Stimulated activated CD8-positive, alpha-beta memory T cell treated with anti-CD3 and anti-CD28 coated beads, Interleukin-15, amount 100 ng/mL, for 48 hours (primary cell): ENCODE measurements at places on chromosomes 1 and 21.
A peak's percentile ranks its signal among the peaks of the same experiment; 100 is the strongest.

DNA sequence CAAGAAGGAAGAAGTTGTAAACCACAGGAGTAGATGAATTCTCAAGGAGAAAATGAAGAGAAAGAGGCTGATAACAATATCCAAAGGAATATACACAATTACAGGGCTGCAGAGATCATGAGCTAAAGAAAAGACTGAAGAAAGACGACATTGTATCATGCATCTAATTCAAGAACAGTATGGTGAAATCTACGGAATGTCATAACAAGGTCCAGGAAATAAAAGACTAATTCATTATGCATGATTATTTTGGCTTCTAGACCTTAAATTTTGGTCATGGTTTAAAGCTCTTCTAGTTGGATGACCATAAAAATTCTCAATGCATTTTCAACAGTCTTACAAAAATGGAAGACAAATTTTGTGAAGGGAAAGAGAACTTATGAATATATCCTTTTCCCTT lies 71.7 kb downstream of the SH3GLB1 start:
- no peak for DNase-seq

- DNase-seq = no peak
Measured at GRCh38 chr1:179217943-179218507, 11.5 kb downstream of the ABL2 start.

- DNase-seq = no peak
Measured at GRCh38 chr1:151898519-151898991, 10.8 kb downstream of the THEM4 start.

GRCh38 chr1:240784776-240785175 lies 172.8 kb upstream of the GREM2 start:
- no peak for DNase-seq

DNA sequence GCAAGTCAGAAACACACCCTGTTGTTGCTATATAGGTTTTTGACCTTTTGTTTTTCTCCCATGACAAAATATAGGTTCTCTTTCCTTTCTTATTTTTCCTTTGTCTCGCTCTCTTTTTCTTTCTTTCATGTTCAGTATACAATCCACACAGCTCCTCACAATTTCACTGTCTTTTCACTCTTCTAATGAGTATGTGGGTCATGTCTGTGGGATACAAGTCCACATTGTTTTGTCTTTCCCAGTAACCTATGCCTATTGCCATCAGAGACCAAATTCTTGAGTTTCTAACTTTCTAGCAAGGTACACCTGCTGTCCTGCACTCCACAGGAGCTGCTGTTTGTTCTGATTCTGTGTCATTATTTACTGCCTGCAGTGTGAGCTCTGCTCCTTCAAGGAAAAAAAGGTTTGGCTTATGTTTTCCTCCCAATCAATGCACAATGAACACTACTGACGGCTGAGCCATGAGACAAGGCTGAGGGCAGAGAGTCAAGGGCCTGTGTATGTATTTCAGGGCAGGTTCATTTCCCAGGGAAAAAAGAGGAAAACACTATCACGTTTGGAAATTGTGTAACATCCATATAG lies 453.8 kb downstream of the NEGR1 start:
- DNase-seq = no peak

DNA sequence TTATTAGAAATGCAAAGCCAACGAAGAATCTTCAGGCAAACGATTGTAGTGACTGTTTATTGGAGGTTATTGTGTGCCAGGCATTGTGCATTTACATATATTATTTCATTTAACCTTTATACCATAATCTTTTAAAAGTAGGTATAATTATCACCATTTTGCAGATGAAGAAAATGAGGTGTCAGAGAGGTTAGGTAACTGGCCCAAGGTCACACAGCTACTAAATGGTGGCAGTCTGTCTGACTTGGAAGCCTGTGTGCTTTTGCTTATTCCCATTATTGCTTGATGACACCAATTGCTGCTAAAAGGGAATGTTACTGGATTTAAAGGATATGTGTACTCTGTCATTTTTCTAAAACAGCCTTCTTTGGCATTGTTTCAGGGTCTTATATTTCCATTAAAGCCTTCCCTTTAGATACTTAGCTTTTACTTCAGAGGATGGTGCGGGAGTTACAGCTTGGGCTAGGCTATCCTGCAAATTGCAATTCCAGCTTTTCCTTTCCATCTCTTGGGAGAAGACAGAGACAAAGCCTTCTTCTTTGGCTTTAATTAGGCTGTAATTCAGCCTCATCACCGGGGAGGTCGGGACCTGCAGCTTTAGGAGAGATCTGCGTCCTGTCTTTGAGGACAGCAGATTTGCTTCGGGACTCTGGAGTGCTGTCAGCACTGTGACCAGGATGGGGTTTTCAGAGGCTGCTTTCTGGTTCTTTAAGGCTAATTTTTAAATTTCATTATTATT lies 37.4 kb upstream of the ERRFI1 start:
- no peak for DNase-seq

DNA sequence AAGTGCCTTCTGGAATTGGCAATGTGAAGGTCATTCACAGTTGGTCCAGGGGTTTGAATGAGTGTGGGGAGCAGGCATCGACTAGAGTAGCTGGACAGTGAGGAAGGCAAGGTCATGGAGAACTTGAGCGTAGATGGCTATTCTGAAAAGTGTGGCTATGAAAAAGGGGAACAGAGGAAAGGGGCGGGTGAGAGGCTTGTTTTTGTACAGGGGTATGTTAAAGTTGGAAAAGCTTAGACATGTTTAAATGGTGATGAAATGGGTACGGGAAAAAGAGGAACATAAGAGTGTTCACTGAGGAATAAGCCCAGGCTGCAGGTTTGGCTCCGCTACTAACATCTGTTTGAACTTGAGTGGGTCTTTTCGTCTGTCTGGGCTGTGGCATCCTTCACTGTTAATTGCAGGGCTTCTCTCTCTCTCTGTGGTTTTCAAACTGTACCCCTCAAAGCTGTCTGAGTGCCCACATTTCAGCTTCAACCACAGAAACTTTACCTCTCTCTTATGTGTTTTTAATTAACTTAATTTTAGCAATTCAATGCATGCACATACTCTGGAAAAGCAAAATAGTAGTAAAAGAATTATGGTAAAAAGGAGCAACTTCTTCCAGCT lies 70.8 kb upstream of the COA6 start:
- no peak for DNase-seq

GRCh38 chr1:244854166-244854565 lies 10.2 kb downstream of the HNRNPU start:
- DNase-seq = no peak

DNA sequence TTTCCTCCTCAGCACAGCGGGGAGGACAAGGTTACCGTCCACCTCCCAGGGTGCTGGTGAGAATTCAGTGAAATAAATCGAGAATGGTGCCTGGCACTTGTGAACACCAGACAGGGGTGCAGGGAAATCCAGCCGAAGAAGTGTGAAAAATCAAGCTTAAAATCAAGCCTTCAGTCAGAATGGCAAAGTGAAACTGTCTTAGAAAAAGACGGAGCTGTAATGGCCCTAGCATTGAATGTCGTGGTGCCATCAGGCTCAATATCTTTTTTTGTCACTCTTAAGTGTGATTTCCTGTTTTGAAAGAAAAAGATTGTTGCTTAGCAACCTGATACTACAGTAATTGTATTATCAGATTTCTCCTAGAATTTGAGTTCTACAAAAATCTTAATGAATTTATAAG lies 22.1 kb downstream of the EDARADD start:
- no peak for DNase-seq

DNA sequence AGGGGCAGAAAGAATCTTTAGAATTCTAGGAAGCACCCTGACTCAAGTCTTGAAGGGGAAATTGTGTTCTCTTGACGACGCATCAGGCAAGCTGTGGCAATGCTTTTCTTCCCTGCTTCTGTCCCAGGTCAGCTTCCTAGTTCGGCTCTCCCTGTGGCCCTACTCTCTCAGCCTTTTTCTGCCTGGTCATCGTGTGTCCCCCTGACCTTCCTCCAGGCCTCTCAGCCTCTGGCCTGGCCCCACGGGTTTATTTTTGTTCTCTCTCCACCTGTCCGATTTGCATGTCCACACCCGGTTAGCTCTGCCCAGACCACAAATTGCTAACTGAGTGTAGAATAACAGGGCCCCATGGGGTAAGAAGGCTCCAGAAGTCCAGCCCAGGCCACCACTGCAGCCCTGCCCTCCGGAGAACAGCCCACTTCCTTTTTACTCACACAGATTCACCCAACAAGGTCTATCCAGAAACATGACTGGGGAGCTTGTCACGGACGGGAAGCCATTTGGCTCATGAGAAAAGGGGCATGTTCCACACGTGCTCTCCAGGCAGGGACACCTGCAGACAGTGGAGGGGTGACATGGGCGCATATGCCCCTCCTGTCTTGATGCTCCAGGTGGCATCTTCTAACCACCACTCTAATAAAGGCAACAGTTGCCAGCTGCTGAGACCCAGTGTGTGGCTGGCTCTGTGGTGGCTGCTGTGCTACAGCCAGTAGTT lies 9.8 kb downstream of the KCNN3 start:
- no peak for DNase-seq

- no peak for DNase-seq
Measured at GRCh38 chr1:229119876-229120275, 151.0 kb upstream of the RAB4A start.

DNA sequence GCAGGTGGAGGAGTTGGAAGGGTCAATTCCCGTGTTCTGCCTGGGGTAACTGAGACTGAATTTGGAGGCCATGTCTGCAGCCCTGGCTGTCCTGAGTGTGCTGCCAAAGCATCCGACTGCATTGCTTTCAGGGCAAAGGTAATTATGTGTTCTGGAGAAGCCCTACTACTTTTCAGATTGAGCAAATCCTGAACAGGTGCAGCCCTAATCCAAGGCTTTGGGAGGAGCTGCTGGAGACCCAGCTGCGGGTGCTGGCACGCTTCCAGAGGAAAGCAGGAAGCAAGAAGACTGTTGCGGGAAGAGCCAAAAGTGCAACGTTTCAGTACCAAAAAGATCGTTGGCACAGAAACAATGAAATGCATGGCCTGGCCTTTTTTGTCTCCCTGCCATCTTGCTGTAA lies 73.7 kb upstream of the NRIP1 start:
- no peak for DNase-seq

DNA sequence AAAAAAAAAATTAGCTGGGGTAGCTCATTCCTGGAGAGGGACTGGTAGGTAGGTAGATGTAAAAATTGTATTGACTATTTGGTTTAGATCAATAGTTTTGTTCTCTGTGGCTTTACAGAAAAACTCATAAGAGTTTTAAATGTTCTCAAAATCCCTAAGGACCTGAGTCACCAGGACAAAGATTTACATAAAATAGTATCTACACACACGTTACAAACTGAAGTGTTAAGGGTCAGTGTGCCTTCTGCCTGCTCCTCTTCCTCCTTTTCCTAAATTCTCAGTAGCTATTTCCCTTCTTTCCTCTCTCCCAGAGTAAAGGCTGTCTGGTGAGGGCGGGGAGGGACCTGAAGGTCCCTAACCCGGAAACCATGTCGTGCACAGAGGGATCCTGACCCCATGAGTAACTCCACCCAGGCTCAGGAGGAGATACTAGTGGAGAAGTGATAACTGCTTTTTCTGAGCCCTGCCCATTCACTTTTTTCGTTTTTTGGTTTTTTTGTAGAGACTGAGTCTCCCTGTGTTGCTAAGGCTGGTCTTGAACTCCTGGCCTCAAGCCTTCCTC lies 8.1 kb downstream of the PLEKHM2 start:
- no peak for DNase-seq

DNA sequence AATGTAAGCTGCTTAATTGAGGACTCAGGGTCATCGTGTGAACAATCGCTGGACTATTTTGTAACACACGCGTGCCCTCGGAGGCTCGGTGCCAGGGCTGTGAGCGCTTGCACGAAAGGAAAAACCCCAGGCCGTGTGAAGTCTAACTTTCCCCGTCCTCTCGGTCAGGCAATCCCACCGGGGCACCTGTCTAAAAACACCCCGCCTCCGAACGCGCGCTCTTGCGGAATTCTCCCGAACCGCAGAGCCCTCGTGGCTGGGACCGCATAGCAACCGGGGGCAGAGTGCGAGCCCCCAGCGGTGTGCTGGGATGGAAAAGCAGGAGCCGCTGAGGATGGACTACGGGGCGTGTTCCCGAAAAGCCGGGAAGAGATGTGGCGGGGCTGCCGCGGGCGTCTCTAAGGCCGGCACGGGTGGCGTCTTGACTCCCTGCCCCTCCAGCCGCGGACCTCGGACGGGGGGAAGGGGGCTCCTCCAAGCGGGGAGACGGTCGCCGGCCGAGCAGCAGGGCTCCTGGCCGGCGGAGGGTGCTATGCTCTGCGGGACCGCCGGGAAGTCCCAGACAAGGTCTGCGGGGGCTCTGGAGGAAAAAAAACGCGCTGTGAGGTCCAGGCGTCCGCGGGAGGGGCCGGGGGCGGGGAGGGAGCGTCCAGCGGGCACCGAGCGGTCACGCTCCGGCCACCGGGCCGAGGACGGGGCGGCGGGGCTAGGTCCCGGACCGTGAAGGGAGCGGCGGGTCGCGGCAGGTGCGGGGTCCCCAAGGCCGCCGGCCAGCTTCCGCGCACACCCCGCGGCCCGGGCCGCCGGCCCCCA lies 936 bp downstream of the ZBTB21 start:
- peak; percentile 41 for DNase-seq

- DNase-seq = no peak
Measured at GRCh38 chr21:39073063-39073462, 110.2 kb downstream of the PSMG1 start.

GRCh38 chr1:95039360-95040031 lies 33.3 kb downstream of the ALG14 start:
- DNase-seq = no peak

DNA sequence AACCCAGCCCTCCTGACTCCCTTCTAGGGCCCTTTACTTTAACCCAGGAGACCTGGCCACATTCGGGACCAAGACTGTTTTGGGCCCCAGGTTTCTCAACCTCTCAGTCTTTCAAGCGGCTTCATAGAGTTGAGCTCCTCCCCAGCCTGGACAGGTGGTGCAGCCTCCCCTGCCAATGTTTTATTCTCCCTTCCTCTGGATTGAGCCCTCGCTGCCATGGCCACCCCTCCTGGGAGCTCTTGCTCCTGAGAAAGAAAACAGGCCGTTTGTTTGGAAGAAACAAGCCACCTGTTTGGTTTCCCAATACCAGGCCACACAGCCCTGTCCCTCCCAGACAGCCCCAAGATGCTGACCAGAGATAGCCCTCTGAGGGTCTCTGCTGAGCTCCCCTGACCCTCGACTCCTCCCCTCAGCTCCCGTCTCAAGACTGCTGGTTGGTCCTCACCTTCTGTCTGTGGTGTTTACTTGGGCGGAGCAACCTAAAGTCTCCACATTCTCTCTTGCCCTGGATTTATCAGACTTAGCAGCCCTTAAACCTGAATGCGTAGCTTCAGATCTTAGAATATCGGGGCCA lies 3.3 kb downstream of the TMEM51 start:
- no peak for DNase-seq

GRCh38 chr21:41651830-41652229 lies 115.0 kb downstream of the RIPK4 start:
- DNase-seq = no peak

GRCh38 chr1:228233136-228233535 lies 25.3 kb downstream of the OBSCN start:
- DNase-seq = no peak

GRCh38 chr21:41873426-41873825 lies 5.7 kb downstream of the PRDM15 start:
- DNase-seq = no peak
